ENCODE measurements at places on chromosomes 16 and 17.

DNA sequence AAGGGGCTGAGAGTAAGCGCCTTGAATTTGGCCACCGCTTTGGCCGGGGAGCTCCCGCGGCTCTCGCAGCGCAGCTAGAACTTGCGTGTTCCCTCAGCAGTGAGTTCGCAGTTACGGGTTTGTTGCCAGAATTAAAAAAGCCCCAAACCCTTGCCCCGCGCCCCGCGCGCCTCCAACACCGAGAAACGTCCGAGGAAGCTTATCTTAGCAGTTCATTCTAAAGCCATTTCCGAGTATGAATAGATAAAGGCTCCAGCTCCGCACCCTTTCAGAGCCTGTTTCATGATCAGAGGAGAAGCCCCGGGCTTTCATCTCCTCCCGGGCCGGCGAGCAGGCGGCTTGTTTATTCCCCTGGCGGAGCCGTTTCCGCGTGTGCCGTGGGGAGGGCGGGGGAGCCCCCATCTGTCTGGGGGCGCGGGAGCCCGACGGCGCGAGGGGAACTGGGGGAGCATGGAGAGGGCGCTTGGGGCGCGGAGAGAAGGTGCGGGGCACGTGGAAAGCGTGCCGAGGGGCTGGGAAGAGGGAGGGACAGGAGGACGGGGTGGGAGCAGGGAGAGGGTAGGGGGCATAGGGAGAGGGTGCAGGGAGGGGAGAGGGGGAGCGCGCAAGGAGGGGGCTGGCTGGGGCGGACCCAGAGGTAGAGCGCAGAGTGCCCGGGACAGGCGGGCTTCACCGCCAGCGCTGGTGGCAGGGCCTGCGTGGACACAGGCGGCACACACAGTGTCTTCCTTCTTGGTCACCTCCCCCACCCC, 9.9 kb downstream of the TBX4 start:
- DNase-seq = no peak

GRCh38 chr17:51951741-51952140, 206.8 kb downstream of the CA10 start:
- DNase-seq = no peak

DNA sequence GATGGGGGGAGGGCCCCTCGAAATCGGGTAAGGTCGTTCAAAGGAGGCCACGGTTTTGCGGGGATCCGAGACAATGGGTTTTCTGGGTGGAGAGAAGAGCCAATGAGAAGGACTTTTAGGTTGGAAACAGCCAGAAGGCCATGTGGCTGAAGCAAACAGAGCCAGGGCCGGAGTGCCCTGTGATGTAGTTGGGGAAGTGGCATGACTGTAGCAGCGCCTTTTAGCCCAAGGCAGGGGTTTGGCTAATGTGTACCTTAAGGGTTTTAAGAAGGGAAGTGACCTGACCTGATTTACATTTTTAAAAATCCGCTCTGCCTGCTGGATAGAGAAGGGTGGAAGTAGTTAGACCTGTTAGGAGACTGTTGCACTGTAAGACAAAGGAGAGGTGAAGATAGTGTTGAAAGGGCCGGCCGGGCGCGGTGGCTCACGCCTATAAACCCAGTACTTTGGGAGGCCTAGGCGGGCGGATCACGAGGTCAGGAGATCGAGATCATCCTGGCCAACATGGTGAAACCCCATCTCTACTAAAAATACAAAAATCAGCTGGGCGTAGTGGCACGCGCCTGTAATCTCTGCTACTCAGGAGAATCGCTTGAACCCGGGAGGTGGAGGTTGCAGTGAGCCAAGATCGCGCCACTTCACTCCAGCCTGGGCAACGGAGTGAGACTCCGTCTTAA, 1.0 kb downstream of the LYRM1 start:
- no peak for DNase-seq

GRCh38 chr17:49483599-49484509, 11.2 kb upstream of the NGFR start:
- no peak for DNase-seq

DNA sequence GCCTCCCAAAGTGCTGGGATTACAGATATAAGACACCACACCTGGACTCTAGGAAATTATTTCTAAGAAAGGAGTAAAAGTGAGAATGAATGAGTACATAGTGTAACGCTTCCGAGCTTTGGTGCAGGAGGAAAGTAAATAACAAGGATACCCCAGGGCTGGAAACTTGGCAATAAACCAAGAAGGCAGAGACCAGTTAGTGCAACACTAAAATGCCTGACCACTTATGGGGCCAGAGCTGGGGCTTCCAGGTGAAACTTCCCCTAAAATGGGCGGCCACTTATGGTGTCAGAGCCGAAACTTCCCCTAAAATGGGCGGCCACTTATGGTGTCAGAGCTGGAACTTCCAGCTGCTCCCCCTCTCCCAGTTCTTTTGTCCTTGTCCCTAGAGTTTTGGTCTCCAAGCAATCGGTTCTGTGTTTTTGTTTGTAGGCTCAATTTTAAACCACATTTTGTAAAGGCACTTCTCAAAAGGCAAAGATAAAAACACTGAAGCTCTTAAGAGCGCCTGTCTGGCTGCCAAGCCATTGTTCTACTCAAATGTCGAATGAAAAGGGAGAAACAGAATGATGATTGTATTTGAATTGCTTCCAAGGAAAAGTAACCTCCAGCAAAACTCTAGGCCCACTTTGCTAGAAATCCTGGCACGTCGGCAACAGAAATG, 63.9 kb downstream of the NXN start:
- DNase-seq = no peak
